Ureter (tissue), 1 donor: ENCODE measurements at places on chromosomes 11 and 22. TPM values are rescaled to one million over a fixed set of nuclear protein-coding genes. Genes with fewer than 3 reads are reported as not detected.

- peak; percentile 62 for DNase-seq
Observed at GRCh38 chr22:38353142-38353629, 36.0 kb upstream of the CSNK1E start.

DNA sequence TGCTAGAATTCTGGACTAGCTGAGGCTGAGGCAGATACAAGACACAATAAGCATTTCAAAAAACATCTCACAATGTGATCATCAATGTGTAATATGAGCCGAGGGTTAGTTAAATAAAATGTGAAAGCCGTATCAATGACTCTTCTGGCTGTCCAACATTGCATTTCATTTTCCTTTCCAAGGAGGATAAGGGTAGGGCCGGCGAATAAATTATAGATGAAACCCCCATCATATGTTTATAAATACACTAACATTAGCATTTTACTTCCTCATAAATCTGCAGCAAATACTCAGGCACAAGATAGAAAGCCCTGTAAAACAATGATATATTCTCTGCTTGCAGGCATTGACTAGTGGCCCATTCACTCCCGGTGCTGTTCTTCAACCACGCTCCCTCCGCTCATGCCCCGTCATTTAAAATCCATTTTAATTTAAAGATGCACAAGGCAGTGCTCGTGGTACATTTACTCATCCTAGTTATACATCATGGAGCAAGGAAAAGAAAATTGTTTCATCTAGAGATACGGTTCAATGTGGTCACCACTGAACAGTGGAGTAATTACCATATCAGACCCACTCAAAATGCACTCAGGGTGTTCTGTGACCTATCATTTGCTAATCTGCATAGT lies 59.9 kb upstream of the RCN1 start:
- DNase-seq: no peak

GRCh38 chr22:25701056-25701780 lies 40.8 kb upstream of the MYO18B start:
- DNase-seq: no peak

GRCh38 chr11:79244241-79244772 lies 196.5 kb downstream of the TENM4 start:
- DNase-seq: no peak

CYB5R2 gene
- total RNA-seq: 28.4 TPM
